AG08396 (cell line): ENCODE measurements at places on chromosomes 12 and 14.

GRCh38 chr12:24045816-24046257 is 96.4 kb upstream of the SOX5 start:
- peak; percentile 12 for DNase-seq

- DNase-seq: no peak
Measured at GRCh38 chr12:31440586-31440985, 114.6 kb upstream of the SINHCAF start.

DNA sequence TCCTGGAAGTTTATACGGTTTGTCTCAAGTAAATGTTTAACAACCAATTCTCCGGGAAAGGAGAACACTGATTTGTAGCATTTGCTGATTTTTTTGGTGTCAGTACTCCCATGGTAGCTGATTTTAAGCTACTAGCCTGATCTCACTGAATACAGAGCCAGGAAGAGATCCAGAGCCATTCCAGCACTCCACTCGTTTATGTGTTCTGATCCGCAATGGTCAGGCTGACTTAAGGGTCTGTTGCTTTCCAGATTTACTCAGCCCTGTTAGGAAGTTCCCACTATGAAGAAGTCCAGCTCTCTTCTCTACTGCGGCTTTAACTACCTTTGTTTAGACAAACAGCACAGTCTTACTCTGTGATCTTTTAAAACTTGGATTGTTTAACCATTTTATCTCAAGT is 38.0 kb upstream of the NID2 start:
- no peak for DNase-seq

- DNase-seq: no peak
Measured at GRCh38 chr14:86168371-86168770, 638.4 kb downstream of the FLRT2 start.

DNA sequence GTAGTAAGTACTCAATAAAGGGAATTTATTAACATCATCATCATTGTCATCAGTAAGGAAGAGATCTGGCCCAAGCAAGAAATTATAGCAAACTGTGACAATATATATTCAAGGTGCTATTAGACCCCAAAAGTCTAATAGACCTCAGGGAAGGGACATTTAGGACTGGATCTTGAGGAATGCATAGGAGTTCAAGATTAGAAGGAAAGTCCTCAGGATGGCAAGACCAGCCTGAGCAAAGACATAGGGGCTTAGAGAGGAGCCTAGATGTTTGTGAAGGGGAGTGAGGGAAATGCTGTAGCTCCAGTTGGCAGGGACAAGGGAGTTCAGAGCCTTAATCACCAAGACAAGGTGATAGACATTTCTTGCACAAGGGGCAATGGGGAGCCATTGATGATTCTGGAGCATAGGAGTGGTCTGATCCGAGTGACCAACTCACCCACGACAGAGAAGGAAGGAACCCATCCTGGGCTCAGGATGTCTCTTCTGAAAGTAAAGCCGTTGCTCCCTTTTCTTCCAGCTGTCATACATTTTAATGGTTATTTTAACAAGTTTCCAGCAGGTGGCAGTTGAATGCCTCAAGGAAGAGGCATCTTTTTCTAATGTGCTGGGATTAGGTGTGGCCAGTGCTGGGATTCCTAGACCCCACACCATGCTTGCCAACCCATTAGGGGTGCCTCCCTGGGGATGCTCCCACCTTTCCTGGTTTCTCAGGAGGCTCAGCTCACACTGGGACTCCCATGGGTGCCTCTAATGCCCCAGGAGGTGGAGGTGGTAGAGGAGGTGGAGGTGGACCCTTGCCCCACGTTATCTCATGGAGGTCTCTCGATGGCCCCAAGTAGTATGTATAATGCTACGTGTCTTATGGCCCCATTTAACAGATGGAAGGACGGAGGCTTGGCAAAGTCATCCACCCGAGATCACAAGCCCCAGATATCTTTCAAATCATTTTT is 37.8 kb downstream of the PHETA1 start:
- DNase-seq: peak; percentile 61

GRCh38 chr12:65518771-65519170 is 240.3 kb downstream of the MSRB3 start:
- no peak for DNase-seq

- peak; percentile 56 for DNase-seq
Measured at GRCh38 chr14:96245710-96246538, 10.1 kb upstream of the BDKRB1 start.

- DNase-seq: no peak
Measured at GRCh38 chr14:73725116-73726024, 11.2 kb upstream of the PNMA1 start.

DNA sequence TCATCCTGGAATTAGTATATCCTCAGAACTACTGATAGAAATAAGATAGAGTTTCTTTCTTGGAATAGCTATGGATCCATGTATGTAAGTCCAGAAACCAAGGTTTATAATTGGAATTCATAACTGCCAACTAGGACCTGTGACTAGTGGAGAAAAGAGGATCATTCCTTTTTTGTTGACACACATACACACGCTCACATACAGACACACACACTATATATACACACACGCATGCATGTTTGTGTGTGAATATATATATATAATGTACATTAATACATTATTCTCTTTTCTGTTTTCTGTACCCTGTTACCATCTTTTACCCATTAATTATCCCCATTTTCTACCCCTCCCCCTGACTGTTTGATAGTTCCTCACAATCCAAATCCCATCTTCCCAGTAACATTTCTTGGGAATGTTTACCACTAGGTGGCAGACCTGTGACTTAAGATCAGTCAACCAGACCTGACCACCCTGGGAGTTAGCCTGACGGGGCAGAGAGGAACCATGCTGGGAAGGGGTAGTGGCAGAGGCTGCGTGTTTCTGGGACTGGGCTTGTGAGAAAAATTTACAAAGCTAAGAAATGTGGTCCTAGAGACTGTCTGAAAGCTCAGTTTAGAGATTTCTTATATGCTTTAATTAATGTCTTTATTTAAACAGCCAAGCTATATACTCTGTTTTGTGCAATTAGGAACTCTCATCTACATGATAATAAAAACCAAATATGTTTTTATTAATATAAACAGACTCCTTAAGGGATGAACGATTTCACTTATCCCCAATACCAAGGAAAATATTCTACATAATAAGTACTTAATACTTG is 308.0 kb downstream of the PPFIA2 start:
- peak; percentile 26 for DNase-seq

DNA sequence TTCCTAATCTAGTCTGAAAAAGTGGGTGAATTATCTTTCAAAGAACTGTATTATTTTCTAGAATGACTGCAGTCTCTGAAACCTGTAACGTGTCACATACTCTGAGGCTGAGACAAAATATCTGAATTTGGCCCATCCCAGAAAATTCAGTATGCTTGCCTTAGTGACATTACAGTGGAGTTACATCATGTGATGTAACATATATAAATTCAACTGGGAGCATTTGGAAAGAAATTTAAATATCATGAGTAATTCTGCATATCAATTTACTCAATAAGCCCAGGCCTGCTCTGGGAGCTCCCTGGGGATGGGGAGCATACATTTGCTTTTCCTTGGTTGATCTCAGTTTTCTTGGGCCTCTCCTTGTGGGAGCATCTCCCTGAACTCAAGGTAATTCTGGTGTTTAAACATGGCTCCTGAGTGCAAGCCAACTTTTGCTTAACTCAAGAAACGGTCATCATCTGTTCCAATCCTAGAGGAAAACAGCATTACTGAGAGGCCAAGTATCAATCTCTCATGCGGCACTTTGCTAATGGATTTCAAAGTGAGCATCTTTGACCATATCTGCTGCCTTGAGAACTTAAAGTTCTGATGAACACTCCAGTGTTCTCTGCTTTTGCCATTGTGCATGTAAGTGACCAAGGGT is 54.4 kb downstream of the AKAP6 start:
- no peak for DNase-seq

- DNase-seq: peak; percentile 18
Measured at GRCh38 chr12:95532851-95533250, 18.4 kb downstream of the USP44 start.

GRCh38 chr12:123449249-123449733 is 8.6 kb upstream of the SNRNP35 start:
- no peak for DNase-seq

- DNase-seq: no peak
Measured at GRCh38 chr12:17511369-17511768, 578.6 kb downstream of the RERGL start.

DNA sequence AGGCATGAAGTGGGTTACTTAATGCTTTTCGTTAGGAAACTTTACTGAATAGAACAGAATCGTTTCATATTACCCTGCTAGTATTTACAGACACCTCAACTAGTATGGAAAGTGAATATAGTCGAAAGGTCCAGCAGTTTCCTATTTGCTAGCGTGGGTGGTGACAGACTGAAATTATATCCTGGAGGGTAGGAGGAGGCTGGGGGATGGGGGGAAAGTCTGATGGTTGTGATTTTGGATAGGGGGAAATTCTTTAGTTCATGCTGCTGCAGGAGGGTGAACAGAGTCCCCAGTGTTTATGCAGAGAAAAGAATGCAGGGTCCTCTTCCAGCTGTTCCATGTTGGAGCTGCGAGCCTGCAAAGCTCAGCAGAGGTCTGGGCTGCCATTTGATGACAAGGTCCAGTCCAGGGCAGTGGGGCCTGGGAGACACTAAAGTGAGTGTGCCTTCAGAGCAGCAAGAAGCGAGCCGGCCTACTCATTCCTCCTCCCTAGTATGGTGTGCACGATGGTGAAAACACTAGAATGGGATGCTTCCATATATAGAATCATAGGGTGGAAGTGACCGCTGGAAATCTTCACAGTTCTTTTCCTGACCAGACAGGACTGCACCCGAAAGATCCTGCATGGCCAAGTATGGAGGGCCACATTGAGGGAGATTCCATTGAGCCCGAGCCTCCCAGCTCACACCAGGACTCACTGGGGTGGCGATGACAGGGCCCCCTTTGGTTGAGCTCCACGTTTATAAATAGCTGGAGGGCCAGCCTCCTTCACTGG is 2.1 kb downstream of the SAMD4A start:
- DNase-seq: peak; percentile 42

DNA sequence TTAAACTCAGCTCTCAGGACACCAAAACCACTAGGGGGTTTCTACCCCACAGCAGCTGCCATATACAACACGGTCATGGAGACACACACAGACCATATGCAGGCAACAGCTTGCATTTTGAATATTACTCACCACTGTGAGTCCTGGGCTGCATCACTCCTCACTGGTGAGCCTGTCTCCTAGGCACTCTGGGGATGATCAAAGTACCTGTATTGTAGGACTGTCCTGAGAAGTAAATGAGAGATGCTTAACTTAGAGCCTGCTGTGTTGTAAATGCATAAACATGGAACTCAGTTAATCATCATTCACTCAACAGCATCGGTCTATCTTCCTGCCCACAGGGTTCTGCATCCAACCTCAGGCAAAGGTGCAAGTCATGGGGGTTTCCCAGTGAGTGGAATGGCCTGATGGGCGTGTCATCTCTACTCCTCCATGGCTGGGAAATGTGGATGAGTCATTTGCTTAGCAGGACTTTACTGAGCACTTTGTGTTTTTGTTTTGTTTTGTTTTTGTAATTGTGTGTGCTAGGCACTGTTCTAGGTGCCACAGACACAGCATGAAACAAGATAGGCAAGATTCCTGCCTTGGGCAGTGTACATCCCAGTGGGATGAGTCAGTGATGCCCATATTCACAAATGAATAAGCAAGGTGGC is 1141.2 kb upstream of the TMEM132C start:
- peak; percentile 53 for DNase-seq

DNA sequence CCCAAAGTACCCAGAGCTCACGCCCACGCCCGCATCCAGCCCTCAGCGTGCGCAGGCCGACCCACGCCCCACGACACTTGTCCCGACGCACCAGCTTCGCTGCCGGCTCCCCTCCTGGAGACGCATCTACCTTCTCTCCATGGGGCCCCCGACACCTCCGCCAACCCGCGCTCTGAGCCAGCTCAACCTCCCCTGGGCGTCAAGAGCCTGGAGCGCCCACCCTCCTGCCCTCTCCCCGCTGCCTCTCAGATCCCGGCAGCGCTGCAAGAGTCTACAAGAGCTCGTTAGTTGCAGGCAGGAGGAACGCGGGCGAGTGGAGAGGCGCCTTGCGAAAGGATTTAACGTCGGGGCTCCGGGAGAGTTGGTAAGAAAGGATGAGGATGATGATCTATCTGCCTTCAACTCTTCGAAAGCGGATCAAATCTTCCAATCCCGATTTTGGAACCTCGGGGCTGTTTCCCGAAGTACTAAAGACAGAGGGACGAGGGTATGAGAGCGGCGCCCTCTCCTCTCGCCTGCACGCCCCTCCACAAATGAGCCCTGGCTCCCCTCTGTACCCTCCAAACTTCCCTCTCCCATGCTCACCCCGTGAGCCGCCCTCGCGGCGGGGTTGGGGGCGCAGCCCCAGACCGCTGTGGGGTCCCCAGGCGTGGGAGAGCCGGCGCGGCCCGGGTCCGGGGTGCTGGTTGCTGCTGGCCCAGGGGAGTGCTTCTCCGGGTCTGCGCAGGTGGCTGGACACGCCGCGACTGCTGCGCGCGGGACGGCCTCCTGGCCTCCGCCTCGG is 979 bp downstream of the LTBP2 start:
- DNase-seq: no peak

- DNase-seq: no peak
Measured at GRCh38 chr14:65195042-65195719, 92.9 kb upstream of the MAX start.

DNA sequence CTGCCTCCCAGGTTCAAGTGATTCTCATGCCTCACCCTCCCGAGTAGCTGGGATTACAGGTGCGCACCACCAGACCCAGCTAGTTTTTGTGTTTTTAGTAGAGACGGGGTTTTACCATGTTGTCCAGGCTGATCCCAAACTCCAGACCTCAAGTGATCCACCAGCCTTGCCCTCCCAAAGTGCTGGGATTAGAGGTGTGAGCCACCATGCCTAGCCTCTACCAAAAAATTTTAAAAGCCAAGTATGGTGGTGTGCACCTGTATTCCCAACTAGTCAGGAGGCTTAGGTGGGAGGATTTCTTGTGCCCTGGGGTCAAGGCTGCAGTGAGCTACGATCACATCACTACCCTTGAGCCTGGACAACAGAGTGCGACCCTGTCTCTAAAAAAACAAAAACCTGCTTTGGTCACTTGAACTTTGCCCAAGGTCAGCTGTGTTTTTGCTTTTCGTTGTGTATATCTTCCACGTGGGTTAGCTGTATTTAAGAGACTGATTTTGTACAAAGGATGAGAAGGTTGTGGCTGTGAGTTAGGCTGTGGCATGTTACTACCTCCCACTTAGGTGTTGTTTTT is 12.7 kb downstream of the C12orf76 start:
- DNase-seq: no peak

GRCh38 chr12:43022838-43023237 is 433.3 kb upstream of the PRICKLE1 start:
- no peak for DNase-seq

GRCh38 chr12:80556566-80556965 is 112.5 kb downstream of the PTPRQ start:
- no peak for DNase-seq

DNA sequence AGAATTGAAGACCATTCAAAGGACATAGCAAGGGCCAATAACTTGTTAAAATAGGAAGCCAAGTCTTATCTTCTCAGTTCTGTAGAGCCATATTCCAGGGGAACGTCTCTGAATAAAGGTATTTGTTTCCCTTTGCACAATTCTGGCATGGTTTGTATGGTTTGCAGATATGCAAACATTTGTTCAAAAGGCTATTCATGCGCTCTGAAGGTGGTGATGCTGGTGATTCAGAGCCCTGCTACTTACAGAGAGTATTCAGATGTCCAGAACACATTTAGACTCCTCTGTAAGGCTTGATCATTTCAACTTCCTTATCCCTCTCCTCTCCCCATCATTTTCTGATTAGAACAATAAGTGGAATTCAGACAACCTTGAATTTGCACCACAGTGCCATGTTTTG is 35.9 kb downstream of the SLC4A8 start:
- peak; percentile 32 for DNase-seq
